ENCODE measurements at places on chromosomes 16 and 17.

- DNase-seq: peak; percentile 97
Measured at GRCh38 chr17:38967290-38967738, at the start of gene FBXO47. TSS of gene FBXO47 (minus strand) at chr17:38967403. CDS start at chr17:38963025, 4,378 bp downstream.

DNA sequence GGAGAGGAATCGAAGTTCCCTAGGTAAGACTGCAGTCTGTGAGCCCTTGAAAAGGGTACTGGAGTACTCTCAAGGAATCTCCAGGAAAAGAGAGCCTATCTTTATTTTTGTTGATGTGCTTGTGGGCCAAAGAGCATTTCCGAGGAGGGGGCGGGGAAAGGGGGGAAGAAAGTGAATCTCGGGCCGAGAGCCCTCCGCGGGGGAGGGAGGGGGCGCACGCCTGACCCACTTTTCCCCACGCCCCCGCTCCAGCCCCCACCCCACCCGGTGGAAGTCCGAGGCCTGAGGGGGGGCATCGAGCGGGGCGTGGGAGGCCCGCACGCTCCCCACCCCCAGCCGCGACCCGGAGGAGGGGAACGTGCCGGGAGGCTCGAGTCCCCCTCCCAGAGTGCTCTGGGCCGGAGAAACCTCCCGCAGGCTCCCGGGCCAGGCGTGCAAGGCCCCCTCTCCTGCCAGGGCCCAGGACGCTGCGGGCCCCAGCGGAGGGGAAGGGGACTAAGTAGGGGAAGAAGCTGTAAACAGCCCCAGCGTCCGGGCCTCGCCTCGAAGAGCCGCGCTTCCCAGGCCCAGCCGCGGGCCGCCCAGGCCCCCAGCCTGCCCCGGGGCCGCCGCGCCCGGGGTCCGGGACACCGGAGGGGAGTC lies 444 bp downstream of the HELZ start:
- no peak for DNase-seq

- no peak for DNase-seq
Measured at GRCh38 chr17:35212668-35213067, 18.5 kb upstream of the SLC35G3 start.

DNA sequence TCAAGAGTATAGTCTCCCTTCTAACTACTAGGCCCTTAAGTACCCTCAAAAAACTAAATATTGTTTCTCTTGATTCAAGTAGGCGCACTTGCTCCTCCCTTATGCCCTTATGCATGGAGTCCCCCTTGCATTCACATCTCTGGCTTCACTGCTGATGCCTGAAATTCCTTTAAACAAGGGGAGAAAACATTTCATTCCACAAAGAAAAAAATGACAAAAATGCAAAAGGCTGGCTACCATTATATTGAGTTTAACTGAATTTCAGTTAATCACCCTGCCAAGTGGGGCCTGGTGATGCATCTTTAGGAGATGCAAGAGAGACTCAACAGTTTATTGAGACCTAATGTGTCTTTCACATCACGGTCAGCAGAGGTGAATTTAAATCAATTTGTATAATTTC lies 35.6 kb downstream of the CRLF3 start:
- DNase-seq: no peak

DNA sequence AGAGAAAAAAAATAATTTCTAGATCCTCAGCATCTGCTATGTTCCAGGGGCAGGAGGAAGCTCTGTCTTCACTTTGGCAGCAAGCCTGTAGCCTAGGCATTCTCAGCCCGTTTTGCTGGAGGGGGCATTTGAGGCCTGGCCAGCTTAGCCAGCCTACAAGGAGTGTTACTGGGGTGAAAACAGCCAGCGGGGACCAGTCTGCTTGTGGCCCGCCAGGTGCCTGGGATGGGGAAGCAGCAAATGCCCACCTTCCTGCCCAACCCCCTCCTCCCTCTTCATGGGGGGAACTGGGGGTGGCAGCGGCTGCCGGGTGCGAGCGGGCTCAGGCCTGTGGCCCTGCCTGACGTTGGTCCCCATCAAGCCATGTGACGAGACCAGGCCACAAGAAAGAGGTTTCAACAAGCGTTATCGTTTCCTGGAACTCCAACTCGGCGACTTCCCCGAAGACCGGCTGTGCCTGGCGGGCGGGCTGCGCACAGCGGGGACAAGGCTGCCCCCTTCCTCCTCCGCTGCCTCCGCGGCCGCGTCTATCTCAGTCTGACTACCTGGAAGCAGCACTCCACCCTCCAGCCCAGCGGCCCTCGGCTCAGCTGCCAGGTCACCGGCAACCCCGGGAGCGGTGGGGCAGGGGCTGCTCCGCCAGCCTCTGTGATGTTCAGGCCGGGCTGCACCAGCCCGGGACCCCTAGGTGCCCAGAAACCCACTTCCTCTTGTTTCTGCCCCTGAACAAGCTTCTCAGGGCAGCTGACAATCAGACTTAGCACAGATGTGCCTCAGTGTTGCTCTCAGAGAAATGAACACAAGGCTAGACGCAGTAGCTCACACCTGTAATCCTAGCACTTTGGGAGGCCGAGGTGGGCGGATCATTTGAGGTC lies 22.9 kb downstream of the SOCS1 start:
- DNase-seq: no peak

DNA sequence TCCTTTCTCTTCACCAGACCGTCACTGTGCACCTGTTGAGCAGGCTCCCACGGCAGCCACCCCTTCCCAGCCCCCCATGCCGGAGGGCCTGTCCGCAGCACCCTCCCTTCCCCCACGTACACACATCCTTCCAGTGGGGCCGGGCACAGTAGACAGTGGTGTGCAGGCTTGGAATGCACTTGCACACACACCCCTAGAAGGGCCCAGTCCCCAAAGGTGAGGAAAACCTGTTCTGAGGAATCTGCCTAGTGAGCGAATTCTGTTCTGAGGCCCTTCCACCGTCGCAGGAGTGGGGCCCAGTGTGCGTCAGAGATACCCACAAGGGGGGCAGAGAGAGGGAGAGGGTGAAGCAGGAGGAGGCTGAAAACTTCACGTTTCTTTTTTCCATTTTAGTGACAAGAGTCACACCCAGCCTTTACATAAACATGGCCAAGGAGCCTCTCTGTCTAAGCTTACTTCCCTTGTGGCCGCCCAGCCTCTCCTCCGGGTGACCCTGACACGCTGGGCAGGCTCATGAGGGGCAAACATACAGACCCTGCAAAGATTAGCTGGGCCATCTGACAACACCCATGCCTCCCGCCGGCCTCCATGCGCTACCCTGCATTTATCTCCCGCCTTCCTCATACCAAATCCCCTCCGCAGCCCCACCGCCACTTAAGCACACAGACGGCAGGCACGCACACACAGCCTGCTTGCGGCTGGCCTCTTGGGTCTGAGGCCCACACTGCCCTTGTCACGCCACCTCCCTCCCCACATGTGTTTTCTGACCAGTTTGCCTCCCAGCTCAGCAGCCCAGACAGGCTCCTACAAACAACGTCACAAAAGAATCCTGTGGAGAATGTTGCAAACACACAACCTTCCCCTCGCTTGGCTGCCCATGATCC lies 1.8 kb downstream of the ZBTB4 start:
- peak; percentile 59 for DNase-seq

DNA sequence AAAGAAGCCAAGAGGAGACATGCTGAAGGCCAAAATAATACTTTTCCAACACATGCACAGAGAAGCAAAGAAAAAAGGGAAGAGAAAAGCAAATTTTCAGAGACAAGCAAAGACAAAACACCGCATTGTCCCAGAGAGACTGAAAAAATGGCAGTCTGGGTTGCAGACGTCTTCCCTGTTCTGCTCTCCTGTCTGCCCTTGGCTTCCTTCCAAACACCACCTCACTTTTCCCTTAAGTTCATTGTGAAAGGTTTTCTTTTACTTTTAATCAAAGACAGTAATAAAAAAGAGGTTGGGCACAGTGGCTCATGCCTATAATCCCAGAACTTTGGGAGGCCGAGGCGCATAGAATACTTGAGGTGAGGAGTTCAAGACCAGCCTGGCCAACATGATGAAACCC lies 21.2 kb upstream of the VAT1L start:
- DNase-seq: no peak

DNA sequence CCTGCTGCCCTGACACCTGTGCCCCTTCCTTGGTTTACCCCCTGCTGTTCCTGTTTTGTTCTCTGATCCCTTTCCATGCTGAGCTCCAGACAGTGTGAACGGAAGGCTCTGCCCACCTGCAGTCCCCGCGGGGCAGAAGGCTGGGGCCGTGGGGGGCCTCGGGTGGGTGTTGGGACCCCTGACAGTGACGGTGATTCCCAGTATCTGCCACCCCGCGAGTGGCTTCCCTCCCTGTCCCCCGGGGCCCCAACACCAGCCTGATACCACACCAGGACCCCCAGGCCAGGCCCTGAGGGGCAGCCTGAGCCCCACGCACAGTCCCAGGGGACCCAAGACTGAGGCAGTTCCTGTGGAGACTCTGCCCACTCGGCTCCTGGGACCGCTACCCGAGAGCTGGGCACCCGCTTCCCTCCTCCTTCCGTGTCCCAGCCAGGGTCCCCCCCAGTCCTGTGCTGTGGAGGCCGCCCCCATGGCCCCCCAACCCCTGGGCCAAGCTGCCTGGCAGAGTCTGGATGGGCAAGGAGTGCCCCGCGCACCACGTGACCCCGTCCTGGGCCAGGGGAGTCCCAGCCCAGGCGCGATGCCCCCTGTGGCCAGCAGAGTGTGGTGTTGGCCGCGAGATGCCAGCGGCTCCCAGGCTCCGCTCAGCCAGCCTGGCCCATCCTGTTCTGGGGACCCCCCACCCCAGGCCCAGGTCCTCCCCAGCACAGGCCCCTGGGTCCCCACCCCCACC lies 10.0 kb upstream of the C1QTNF8 start:
- peak; percentile 59 for DNase-seq

GRCh38 chr17:32869345-32870026 lies 7.4 kb downstream of the MYO1D start:
- no peak for DNase-seq

GRCh38 chr16:19112099-19112407 lies 1.7 kb upstream of the ITPRIPL2 start:
- DNase-seq: no peak

- no peak for DNase-seq
Measured at GRCh38 chr16:3511286-3512180, 10.7 kb downstream of the CLUAP1 start.

DNA sequence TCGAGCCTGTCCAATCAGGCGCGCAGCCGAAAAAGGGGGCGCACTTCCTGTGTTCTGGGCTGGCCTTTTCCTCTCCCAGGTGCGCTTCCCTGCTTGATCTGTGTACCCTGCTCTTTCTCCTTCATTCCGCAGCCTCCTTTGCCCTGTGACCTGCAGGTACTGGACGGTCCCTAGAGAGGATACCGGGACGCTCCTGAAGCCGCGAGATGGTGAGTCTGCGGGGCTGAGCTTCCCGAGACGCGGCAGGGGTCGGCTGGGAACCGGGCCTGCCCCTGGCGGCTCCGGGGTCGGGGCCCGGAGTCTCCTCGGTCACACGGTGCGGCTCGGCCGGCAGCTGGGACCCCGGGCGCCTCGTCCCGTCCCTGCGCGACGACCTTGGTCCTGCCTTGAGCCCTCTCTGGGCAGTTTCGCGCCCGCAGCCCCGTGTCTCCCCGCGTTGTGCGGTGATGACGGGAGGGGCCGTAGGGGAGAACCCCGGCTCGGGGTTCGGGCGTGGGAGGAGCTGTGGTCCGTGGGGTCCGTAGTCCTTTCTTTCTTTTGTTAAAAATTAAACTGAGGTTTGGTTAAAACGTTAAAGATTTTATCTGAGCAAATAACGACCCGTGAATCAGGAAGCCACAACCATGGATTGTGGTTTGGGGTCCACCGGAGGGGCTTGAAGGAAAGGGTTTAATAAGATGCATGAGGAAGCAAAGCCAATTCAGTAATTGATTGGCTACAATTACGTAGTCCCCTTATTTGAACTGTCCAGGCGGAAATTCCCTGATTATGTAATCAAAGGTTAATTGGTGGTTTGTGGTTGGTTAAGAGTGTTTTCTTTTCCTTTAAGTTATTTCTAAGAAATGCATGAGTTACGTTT lies 172.8 kb upstream of the ZNF267 start:
- DNase-seq: peak; percentile 85

GRCh38 chr17:51056813-51057510 lies 63.7 kb downstream of the SPAG9 start:
- DNase-seq: peak; percentile 81

Data from muscle of leg (tissue), 16 donors.